ENCODE measurements at places on chromosomes 16 and 17. TPM values are rescaled to one million over a fixed set of nuclear protein-coding genes. Genes with fewer than 3 reads are reported as not detected.

GRCh38 chr16:6964679-6965078 lies 368.0 kb upstream of the RBFOX1 start:
- H3K27me3 ChIP-seq = no peaks in the 10 kb centered on the region
- no peaks in the 10 kb centered on the region for H3K36me3 ChIP-seq
- no peak overlapping the region for H3K27ac ChIP-seq
- no peak overlapping the region for H3K4me3 ChIP-seq
- no peaks in the 10 kb centered on the region for H3K4me1 ChIP-seq
- DNase-seq = no peak

Gene ENGASE
- 30.7 TPM for total RNA-seq

DNA sequence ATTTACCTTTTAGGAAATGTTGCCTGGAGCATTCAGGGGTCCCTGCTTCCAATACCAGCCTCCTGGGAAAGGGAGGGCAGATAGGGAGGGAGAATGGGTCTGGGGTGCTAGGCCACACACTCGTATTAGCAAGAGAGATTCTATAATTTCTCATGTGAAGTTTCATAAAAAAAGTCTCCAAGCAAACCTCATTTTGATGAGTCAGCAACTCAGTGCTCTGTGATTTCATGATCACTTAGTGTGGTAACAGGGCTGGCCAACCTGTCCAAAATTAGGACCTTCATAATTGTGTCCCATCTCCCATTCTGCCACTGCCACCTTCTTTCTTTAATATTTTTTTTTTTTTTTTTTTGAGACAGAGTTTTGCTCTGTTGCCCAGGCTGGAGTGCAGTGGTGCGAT lies 41.4 kb downstream of the IGF2BP1 start:
- peaks cover 2% of the 10 kb centered on the region for H3K4me1 ChIP-seq
- no peak for DNase-seq
- no peaks in the 10 kb centered on the region for H3K27me3 ChIP-seq
- no peak overlapping the region for H3K27ac ChIP-seq

DNA sequence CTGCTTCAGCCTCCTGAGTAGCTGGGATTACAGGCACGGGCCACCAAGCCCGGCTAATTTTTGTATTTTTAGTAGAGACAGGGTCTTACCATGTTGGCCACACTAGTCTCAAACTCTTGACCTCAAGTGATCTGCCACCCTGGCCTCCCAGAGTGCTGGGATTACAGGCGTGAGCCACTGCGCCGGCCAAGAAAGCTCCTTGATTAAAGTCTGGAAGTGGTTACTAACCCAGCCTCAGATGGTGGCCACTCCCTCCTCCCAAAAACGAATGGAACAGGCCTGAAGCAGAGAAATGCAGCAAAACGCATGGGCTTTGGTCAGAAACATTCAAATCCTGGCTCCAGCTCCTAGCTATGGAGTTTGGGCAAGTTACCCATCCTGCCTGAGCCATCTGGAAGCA lies 11.3 kb downstream of the FKBP10 start:
- H3K27me3 ChIP-seq = no peaks in the 10 kb centered on the region
- DNase-seq = no peak
- peak overlapping the region; percentile 51 for H3K27ac ChIP-seq

DNA sequence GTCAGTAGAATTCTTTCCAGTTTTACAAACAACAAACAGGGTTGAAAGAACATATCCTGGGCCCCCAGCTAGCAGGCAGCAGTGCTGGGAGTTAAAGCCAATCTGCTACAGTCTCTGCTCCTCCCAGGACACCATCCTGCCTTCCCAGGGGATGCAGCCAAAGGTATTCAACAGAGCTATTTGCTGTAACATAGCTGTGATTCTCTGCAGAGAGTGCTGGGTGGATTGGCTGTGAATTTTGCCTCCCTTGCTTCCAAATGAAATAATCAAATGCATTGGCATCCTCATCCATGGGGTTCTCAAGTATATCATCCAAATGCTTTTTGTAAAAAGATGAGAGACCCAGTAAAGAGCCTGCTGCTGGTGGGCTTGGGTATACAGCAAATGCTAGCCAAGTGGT lies 124.3 kb downstream of the NPIPB5 start:
- no peak for DNase-seq
- no peaks in the 10 kb centered on the region for H3K4me1 ChIP-seq
- no peak overlapping the region for H3K4me3 ChIP-seq

Gene MSLN
- total RNA-seq = not detected

Gene WIPF2
- total RNA-seq = 25.9 TPM

DNA sequence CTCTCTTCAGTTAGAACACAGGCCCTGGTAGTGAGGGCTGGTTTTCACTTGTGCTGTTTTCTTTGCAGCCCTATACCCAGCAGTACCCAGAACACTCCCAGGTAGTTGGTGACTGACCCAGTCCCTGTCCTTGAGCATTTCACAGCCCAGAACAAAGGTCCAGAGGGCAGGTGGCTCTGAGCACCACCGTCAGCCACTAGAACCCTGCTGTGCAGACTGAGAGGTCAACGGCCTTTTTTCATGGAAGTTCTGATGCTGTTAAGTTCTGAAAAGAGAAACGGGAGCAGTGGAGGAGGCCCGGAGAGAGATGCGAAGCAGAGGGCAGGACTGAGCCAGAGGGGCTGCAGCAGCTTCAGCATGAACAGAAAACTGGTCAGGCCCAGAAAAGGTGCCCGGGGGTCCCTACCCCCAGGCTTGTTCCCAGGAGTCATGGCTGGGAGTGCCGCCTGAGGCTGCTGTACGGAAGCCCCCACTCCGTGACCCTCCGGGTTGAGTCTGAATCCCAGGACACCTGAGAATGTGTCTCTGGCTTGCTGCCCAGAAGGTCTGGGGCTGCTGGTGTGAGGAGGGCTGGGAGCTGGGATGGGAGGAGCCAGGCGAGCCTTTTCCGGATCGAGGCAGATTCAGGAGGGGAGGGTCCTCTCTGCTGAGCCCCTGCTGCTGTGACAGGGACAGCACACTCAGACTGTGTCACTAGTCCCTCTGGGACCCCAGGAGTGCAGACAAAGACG lies 8.7 kb downstream of the ZNF276 start:
- H3K27me3 ChIP-seq = no peaks in the 10 kb centered on the region
- H3K4me3 ChIP-seq = no peak overlapping the region
- no peak for DNase-seq
- peaks cover 28% of the 10 kb centered on the region for H3K36me3 ChIP-seq
- H3K27ac ChIP-seq = no peak overlapping the region

DNA sequence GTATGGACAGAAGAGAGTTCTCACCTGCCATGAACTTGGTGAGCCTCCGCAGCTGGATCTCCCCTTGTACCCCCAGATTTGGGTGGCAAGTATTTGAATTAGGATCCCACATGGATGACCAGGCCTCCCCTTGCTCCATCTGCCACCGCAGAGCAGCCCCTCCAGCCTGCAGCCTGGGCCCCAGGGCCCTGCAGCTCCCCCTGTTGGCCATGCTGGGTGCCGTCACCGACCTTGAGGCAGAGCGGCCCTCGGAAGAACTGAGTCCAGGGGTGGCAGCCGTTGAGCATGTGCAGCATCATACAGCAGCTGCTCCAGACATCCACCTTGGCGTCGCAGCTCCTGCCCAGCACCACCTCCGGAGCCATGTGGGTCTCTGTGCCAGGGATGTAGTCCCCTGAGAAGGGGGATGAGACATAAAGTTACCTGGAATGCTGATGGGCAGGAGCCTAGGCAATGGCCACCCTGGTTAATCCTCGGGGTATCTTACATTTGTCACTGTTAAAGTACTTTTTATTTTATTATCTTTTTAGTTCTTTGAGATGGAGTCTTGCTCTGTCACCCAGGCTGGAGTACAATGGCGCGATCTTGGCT lies 9.0 kb upstream of the SPATA32 start:
- H3K36me3 ChIP-seq = peaks cover 35% of the 10 kb centered on the region
- no peaks in the 10 kb centered on the region for H3K27me3 ChIP-seq
- DNase-seq = no peak
- H3K27ac ChIP-seq = no peak overlapping the region
- H3K4me3 ChIP-seq = no peak overlapping the region
- H3K4me1 ChIP-seq = peaks cover 3% of the 10 kb centered on the region

Gene NPIPA2
- total RNA-seq = 11.5 TPM

DNA sequence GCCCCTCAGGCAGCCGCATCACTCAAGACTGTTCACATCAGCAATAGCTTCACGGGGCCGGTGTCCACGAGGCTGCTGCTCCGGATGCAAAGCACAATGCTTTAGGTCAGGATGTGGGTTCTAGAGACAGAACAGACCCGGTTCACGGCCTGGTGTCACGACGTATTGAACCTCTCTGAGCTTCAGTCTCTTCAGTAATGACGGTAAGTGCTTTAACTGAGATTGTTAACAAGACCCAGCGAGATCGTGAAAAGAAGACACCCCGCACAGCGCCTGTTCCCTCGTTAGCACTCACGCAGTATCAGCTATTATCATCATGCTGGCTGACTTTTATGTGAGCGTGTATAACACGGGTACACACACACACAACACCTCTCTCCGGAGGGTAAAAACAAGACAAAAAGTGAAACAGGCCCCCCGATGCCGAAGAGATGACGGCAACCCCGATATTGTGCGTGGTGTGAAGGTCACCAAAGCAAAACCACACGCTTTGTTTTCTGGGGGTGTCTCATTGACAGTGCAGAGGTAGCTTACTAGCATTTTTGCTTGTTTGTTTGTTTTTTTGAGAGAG lies 21.4 kb upstream of the ABR start:
- no peak overlapping the region for H3K4me3 ChIP-seq
- no peak for DNase-seq
- peaks cover 18% of the 10 kb centered on the region for H3K4me1 ChIP-seq
- no peaks in the 10 kb centered on the region for H3K27me3 ChIP-seq

Gene CDT1
- 11.7 TPM for total RNA-seq

Gene ACBD4
- total RNA-seq = 5.6 TPM

DNA sequence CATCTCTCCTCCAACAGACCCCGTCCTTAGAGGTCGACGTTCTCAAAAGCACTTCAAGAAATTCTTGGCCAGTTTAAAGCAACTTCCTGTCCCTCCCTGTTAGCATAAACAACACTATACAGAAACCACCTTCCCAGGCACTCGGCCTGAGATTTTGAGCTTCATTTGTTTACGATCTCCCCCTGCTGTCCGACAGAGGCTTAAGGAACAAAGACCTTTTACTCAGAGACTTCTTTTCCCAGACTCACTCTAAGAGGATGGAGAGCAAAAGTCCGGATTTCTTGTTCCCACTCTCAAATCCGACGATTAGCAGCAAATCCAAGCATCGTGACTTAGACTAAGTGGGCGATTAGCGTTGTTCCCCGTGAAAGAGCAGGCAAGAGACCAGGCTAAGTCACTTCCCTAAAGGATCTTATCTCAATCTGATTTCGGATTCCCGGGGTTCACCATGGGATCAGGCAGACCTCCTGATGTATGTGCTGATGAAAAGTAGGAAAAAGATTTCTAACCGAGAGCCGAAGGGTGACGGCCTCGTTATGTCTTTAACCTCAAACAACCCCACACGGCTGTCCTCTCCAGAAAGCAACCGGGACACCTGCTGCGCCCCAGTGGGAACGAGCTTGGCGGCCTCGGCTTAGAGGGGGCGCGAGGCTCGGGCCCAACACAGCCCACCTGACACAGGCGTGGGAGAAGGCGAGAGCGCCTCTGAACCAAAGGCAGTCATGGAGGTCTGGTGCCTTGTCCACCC lies 598 bp downstream of the INPP5K start:
- peaks cover 42% of the 10 kb centered on the region for H3K4me1 ChIP-seq
- peak overlapping the region; percentile 95 for H3K27ac ChIP-seq
- no peak for DNase-seq

GRCh38 chr16:85908444-85908843 lies 9.5 kb downstream of the IRF8 start:
- DNase-seq = no peak
- H3K27ac ChIP-seq = no peak overlapping the region
- H3K36me3 ChIP-seq = no peaks in the 10 kb centered on the region
- H3K27me3 ChIP-seq = peaks cover 31% of the 10 kb centered on the region
- H3K4me3 ChIP-seq = no peak overlapping the region
- H3K4me1 ChIP-seq = no peaks in the 10 kb centered on the region

Gene NT5M
- 3.5 TPM for total RNA-seq

Gene MYLK3
- 0.05 TPM for total RNA-seq

GRCh38 chr17:59643159-59644140 lies 23.8 kb downstream of the CLTC start:
- H3K4me3 ChIP-seq = no peak overlapping the region
- no peaks in the 10 kb centered on the region for H3K27me3 ChIP-seq
- peak overlapping the region; percentile 75 for H3K27ac ChIP-seq
- no peak for DNase-seq

- H3K4me3 ChIP-seq = no peak overlapping the region
- no peaks in the 10 kb centered on the region for H3K36me3 ChIP-seq
- no peak overlapping the region for H3K27ac ChIP-seq
- peaks cover 2% of the 10 kb centered on the region for H3K27me3 ChIP-seq
Measured at GRCh38 chr16:24070851-24071250, 185.3 kb upstream of the CACNG3 start.

DNA sequence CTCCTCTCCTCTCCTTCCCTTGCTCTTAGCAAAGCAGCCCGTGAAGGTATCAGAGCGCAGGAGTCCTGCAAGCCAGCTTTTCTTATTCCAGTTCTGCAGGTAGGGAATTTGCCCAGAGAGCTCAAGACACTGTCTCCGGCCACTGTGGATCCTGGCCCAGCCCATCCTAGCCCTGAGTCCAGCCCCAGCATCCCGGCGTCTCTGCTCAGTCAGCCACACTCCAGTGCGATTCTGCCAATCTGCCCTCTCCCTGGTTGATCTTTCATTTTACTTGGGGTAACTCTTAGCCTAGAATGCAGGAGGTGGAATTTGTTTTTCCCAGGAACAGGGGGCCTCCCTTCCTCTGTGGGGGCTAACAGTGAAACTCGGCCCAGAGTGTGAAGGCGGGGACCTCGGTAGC lies 176.9 kb upstream of the GSE1 start:
- no peak overlapping the region for H3K4me3 ChIP-seq
- peaks cover 3% of the 10 kb centered on the region for H3K27me3 ChIP-seq
- DNase-seq = no peak

- H3K4me1 ChIP-seq = no peaks in the 10 kb centered on the region
- H3K27me3 ChIP-seq = no peaks in the 10 kb centered on the region
- no peak overlapping the region for H3K4me3 ChIP-seq
Measured at GRCh38 chr16:83530293-83530692, 277.5 kb upstream of the HSBP1 start.

- no peaks in the 10 kb centered on the region for H3K27me3 ChIP-seq
- DNase-seq = peak; percentile 60
- H3K27ac ChIP-seq = no peak overlapping the region
Measured at GRCh38 chr16:67302076-67302475, 22.7 kb downstream of the PLEKHG4 start.
